ENCODE measurements at places on chromosomes 7 and 10.

DNA sequence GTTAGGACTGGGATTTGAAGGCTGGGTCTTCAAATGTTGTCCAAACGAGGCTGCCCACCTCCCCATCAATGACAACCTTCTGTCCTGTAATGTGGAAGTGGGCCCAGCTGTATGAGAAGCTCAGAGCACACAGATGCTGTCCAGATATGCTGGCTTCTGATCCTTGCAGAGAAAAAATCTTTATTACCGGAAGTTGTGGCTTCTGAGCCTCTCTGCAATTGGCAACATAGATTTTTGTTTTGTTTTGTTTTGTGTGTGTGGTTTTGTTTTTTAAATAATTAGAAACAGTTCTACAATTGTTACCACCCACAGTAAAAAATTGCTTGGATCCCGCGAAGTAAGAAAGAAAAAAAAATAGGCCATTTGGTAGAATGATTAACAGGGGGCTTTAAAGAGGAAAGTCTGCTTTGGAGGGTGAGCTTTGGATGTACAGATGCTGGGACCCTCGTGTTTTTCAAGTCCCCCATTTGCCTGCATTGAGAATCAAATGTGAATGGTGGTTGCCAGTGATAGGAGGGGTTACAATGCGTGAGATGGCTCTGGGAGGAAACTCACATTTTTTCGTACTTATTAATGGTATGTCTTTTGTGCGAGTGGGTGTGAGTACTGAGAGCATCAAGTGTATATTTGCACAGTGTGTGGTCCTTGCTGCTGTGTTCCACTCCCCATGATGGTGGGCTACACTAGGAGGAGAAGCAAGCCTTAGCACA is 153.2 kb downstream of the TCF7L2 start:
- DNase-seq: peak; percentile 87

GRCh38 chr7:117386110-117386706 is 41.1 kb downstream of the ASZ1 start:
- DNase-seq: peak; percentile 54

GRCh38 chr7:103765901-103766300 is 223.6 kb downstream of the RELN start:
- DNase-seq: no peak

- no peak for DNase-seq
These were observed 292.9 kb upstream of the NPVF start for GRCh38 chr7:25521236-25521635.

DNA sequence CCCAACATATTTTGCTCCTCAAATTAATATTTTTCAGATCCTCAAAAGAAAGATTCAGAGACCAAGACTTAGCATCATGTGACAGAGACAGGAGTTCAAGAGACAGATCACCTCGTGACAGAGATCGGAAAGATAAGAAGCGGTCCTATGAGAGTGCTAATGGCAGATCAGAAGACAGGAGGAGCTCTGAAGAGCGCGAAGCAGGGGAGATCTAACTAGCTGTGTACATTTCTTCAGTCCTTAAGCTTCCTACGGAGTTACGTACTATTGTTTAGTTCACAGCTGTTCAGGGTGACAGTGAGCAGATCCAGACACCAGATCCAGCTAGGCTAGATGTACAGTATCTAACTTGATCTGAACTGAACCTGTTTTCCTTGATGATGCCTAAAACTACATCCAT is 61.3 kb downstream of the KLRG2 start:
- no peak for DNase-seq

- no peak for DNase-seq
These were observed 964 bp downstream of the FRMD4A start for GRCh38 chr10:14329746-14330173.

DNA sequence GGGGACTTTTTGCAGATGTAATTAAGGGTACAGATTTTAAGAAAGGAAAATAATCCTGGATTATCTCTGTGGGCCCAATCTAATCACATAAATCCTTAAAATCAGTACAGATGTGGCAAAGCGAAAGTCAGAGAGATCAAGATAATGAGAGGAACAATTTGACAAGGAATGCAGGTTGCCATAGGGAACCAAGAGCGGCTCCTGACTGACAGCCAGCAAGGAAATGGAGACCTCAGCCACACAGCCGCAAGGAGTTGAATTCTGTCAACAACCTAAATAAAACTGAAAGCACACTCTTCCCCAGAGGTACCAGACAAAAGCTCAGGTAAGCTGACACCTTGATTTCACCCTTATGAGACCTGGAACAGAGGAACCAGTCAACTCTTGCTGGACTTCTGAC is 3.4 kb upstream of the PNPLA8 start:
- no peak for DNase-seq

DNA sequence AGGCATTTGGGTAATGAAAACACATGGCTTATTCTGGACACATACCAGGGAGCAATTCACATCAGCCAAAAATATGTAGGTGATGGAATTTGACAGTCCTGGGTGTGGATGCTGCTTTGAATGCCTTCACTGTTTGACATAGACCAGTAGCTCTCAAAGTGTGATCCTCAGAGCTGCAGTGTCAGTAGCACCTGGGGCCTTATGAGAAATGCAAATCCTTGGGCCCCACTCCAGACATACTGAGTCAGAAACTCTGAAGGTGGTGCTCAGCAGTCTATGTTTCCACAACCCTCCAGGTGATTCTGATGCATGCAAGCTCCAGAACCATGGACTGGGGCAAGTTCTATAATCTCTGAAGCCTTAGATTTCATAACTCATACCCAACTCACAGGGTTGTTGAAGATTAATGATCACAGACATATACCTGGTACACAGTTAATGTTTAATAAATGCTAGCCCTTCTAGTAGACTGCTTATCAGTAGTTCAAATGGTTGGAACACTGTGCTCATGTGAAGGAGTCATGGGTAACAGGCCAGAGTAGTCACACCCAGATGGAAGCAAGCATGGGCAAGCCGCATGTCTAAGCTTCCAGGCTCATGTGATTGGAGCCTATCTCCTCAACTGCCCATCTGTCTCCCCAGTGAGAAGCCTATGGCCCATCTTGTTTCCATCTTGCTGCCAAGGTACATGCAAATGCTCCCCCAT is 715.7 kb downstream of the GRID1 start:
- DNase-seq: no peak

- no peak for DNase-seq
These were observed 85.3 kb upstream of the RPA3 start for GRCh38 chr7:7803715-7804178.

DNA sequence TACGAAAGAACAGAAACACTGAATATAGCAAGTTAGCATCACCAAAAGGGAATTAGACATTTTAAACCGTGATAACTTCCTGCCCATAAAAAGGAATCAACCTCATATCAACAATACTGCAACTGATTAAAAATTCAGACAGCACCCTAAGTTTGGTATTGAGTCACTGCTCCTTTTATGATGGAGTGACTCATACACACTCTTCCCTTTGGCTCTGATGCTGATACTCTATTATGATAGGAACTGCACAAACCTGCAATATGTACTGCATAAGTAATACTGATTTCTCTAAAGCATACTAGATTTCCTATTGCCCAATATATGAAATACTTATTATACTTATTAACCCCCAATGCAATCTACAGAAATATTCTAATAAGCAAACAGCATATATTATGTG is 118.7 kb downstream of the PARD3 start:
- DNase-seq: peak; percentile 80

- DNase-seq: peak; percentile 92
These were observed 570 bp upstream of the PRTFDC1 start for GRCh38 chr10:24952707-24953645.

- DNase-seq: peak; percentile 42
These were observed 51.4 kb upstream of the PDCD4 start for GRCh38 chr10:110820321-110820814.
